Stimulated activated CD4-positive, alpha-beta T cell treated with anti-CD3 and anti-CD28 coated beads, Interleukin-2, amount 100 ng/mL, for 24 hours (primary cell): ENCODE measurements at places on chromosomes 11 and 22.

DNA sequence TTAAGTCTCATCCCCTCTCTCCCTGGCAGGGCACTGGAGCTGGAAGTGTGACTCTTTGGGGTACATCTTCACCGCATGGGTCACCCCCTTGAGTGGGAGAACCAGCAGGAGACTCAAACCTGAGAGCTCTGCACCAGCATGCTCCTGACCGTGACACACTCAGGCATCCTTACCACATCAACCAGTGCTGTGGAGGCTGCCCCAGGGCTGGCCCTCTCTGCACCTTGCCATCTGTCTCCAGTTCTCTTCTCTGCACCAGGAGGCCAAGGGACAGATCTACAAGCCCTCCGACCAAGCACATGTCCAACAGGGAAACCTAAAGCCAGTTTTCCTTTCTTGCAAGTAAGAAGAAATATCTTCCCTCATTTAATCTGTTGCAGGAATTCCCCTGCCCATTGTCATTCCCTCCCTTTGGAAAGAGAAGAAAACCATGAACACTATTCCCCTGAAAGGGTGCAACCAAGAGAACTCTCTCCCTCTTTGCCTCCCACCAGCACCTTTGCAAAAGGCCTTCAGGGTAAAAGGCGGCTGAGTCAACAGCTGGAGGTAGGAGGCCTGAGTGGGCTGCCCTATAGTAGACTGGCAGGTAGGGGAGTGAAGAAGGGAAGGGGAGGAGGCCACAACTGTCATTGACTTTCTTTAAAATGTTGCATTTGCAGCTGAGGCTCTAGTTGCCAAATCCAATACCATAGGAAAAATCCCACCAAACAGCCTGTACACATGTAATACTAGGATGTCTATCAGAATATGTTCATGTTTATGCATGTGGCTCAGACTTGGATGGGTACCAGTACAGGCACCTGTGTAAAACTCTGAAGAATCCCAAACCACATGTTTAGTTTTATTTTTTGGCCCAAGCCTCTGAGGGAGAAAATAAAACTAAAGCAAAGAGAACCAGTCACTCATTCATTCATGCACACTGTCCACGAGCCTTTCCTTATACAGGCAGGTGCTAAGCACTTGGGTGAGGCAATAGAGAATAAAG lies 117.0 kb downstream of the WT1 start:
- DNase-seq, result no peak

- DNase-seq, result no peak
These were observed 41.5 kb downstream of the ST3GAL4 start for GRCh38 chr11:126396965-126397364.

DNA sequence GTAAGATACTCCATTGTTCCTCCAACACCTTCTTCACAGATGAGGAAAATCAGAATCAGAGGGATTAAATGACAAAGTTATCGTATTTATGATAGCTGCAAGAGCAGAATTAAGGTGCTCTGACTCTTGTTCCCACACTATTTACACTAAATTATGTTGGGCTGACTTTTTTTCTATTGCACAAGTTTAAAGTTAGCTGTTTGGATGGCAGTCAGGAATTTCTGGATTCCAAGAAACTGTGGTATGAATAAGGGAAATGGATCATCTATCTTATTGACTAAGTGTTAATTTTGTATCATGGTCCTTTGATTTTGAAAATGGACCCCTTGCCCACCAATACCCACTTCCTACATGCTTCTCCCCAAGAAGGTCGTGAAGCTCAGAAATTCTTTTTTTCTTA lies 19.9 kb upstream of the APOA1 start:
- DNase-seq, result no peak

- DNase-seq, result no peak
These were observed 17.4 kb downstream of the FXYD6 start for GRCh38 chr11:117859061-117859460.

GRCh38 chr11:368414-369335 lies 624 bp upstream of the B4GALNT4 start:
- no peak for DNase-seq

DNA sequence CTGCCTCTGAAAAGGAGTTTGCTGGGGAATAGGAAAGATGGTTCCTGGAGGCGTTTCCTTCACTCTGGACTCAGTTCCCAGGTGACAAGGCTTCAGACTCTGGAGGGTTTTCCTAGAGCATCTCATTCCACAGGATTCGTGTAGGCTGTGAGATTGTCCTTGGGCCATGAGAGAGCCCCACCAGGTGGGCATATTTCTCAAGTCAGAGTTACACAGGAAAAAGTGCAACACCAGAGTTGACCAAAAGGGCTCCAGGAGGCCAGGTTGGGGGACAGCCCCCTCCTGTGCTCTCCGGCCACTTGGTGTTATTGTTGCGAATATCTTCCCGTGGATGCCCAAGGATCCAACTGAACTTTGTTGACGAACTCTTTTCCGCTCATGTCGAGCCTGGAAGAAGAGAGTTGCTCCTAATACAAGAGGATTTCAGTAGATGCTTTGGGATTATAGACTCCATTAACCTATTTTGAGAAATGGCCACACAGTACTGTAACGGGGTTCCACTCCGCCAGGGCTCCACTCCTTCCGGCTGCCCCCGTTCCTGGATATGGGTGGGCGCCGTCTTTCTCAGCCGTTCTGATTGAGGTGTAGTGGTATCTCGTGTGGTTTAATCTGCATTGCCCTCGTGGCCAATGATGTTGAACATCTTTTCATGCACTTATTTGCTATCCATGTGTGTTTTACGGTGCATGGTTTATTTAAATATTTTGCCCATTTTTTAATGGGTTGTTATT lies 580.3 kb downstream of the BRD1 start:
- no peak for DNase-seq

- no peak for DNase-seq
These were observed 9.5 kb downstream of the DCHS1 start for GRCh38 chr11:6646071-6646470.

GRCh38 chr11:29629286-29629685 lies 387.5 kb downstream of the KCNA4 start:
- no peak for DNase-seq

DNA sequence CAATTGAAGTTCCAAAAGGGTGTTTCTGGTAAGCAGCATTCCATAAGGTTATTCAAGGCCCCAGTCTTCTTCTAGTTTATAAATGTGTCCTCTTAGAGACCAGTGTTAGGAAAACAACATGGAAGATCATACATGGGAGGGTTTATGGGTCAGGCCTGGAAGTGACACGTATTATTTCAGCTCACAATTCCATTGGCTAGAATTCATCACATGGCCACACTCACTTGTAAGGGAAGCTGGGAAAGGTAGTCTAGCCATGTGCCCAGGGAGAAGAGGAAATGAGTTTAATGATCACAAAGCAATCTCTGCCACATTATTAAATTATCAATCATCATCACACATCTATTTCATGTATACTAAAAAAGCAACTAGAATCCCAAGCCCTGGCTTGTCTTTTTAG lies 181.7 kb upstream of the TBCEL start:
- no peak for DNase-seq

- no peak for DNase-seq
These were observed 26.5 kb downstream of the ABTB2 start for GRCh38 chr11:34331329-34331728.

DNA sequence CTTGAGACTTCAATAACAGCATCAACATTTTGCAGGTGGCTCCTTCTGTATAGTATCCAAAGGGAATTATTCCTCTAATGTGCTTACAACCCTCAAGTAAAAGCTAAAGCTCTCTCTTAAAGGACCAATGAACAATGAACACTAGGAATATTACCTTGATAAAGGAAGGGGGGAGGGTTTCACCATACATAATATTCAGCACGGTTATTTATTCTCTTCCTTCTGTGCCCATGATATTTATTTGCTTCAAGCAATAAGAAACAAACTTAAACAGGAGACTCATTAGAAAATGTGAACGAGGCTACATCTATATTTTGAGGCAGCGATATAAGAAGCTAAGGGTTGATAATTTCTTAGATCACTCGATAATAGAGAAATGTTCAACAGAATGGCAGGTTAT lies 21.2 kb downstream of the BLID start:
- no peak for DNase-seq

DNA sequence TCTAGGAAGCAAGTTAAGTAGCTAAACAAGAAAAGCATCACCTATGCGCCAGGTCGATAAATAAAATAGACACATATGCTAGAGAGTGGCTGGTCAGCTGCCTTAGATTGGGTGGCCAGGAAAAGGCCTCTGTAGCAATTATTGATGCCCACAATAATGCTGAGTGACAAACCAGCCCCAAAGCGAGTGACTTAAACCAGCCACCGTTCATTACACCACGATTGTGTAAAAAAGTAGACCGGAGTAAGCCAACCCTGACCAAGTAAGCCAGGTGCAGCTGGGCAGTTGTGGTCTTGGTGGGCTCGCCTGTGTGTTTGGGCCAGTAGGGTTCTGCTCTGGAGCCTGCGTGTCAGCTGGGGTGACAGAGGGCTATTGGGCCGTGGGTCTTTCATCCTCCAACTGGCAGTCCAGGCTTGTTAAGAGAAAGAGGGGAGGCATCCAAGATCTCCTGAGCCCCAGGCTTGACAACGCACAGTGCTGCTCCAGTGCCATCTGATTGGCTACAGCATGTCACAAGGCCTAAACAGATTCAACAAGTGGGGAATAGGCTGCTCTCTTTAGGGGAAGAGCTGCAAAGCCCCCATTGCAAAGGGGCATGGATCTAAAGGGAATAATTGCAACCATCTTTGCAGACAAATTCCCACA lies 100.4 kb upstream of the PARVA start:
- DNase-seq, result no peak

DNA sequence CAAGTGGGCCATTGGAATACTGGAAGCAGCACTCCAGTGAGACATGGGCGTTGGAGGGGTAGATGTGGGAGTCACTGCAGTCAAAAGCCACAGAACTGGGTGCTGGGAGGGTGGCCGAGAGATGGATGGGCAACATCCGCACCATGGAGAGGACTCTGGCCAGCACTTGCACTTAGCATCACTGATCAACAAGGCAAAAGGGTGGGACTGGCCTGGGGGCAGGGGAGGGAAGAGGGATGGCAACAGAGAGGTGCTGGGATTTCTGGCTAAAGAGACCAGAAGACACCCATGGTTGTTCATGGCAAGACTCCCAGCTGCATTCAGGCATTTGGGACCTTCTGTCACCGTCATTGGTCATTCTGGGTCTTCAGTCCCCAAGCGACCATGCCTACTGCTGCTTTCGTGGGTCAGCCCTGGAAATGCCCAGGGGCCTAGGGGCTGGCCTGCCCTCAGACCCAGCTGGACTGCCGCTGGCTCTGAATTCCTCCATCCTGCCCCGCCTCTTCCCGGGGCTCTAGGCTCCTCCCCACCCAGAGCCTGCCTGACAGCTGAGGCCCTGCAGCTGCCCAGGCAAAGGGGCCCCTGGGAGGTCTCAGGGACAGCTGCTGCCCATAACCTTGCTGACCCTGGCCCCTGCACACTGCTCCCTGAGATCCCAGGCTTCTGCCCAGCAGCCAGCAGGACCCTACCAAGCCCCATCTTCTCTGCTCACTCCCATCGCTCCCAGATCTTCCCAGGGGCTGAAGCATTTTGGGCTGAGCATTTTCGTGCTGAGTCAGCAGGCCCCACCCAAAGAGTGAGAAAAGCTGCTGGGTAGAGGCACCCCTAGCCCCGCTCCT lies 13.0 kb upstream of the CDC42EP2 start:
- DNase-seq, result no peak

- DNase-seq, result no peak
These were observed 99.7 kb downstream of the DSCAML1 start for GRCh38 chr11:117697319-117697718.

GRCh38 chr11:59259867-59260475 lies 47.2 kb upstream of the MPEG1 start:
- DNase-seq, result no peak

- no peak for DNase-seq
These were observed 1338.1 kb upstream of the TENM4 start for GRCh38 chr11:80778941-80779340.
